ENCODE measurements at places on chromosomes 3 and 15.

DNA sequence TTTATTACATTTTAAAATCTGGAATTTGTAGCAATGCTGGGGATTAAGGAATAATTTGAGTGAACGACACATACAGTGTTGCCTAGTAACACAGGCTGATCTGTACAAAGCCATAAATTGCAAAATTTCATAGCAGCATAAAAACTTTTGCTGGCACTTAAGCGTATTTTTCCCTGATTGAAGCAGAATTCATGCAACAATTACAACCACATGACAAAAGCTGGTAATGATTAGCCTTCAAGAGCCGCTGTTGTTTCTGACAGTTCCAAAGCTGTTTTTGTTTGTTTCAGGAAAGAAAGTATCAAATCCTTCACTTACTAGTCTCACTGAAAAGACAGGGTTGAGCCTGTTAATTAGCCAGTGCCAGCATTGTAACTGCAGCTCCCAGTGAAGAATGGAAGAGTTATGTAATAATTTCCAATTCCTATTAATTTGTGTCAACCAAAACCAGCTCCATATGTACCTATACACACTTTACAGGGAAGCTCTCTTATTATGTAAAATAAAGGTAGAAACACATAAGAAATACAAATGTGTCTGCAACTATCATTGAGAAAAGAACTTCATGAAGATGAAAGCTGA lies 60.7 kb downstream of the AGTR1 start:
- H3K4me1 ChIP-seq = no peaks in the 10 kb centered on the region
- H3K27ac ChIP-seq = no peak overlapping the region
- H3K4me3 ChIP-seq = no peak overlapping the region
- no peaks in the 10 kb centered on the region for H3K27me3 ChIP-seq
- H3K36me3 ChIP-seq = no peaks in the 10 kb centered on the region

- no peaks in the 10 kb centered on the region for H3K36me3 ChIP-seq
- H3K27me3 ChIP-seq = no peaks in the 10 kb centered on the region
- H3K4me3 ChIP-seq = no peak overlapping the region
- H3K27ac ChIP-seq = peak overlapping the region; percentile 86
Observed at GRCh38 chr3:179651687-179652446, 973 bp upstream of the USP13 start.

DNA sequence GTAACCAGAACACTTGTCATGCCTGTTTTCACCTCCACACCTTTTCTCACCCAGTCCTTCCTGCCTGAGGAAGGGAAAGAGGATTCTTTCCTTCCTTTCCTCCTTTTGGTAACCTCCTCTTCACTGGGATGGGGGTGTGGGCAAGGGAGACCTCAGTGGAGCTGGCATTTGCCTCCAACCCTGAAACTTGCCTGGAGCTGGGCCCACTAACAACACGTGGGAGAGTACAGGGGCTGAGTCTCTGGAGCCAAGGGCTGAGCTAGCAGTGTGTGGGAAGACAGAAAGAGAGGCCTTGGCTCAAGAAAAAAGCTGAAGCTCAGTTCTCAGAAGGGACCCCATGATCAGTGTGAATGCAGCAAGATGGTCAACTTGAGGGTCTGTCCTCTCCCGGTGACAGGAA lies 86.6 kb upstream of the SLC6A11 start:
- H3K4me3 ChIP-seq = no peak overlapping the region
- no peaks in the 10 kb centered on the region for H3K4me1 ChIP-seq
- DNase-seq = no peak
- H3K27ac ChIP-seq = no peak overlapping the region
- no peaks in the 10 kb centered on the region for H3K27me3 ChIP-seq

DNA sequence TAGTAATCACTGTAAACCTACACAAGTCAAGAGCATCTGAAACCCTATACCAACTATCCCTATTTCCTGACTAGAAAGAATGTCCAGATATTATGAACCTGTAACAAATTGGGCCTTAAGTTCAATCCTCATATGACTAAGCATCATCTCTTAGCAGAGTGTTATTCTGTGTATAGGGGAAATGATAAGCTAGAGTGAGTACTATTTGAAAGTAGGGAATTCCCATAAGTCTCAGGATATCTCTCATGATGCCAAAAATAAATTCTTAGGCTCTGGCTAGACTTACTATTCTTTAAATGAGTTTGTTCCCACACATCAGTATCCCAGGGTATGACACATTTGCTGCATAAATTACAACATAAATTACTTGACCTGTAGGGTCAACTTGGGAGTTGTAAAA lies 15.3 kb downstream of the MRPL47 start:
- no peaks in the 10 kb centered on the region for H3K27me3 ChIP-seq
- H3K4me1 ChIP-seq = no peaks in the 10 kb centered on the region
- H3K36me3 ChIP-seq = peaks cover 16% of the 10 kb centered on the region
- no peak overlapping the region for H3K27ac ChIP-seq
- no peak overlapping the region for H3K4me3 ChIP-seq

GRCh38 chr3:52939600-52939999 lies 42.3 kb upstream of the STIMATE start:
- H3K36me3 ChIP-seq = no peaks in the 10 kb centered on the region
- H3K27ac ChIP-seq = no peak overlapping the region
- no peak for DNase-seq
- H3K27me3 ChIP-seq = no peaks in the 10 kb centered on the region
- H3K4me3 ChIP-seq = no peak overlapping the region

GRCh38 chr15:40421246-40422157 lies 15.9 kb downstream of the IVD start:
- H3K4me1 ChIP-seq = no peaks in the 10 kb centered on the region
- H3K27ac ChIP-seq = no peak overlapping the region
- H3K27me3 ChIP-seq = no peaks in the 10 kb centered on the region
- H3K36me3 ChIP-seq = no peaks in the 10 kb centered on the region
- H3K4me3 ChIP-seq = no peak overlapping the region

GRCh38 chr3:12194669-12195161 lies 36.0 kb upstream of the TIMP4 start:
- H3K36me3 ChIP-seq = no peaks in the 10 kb centered on the region
- no peak overlapping the region for H3K27ac ChIP-seq
- H3K4me3 ChIP-seq = no peak overlapping the region
- H3K27me3 ChIP-seq = no peaks in the 10 kb centered on the region
- H3K4me1 ChIP-seq = no peaks in the 10 kb centered on the region

- H3K36me3 ChIP-seq = no peaks in the 10 kb centered on the region
- no peaks in the 10 kb centered on the region for H3K27me3 ChIP-seq
- no peak overlapping the region for H3K27ac ChIP-seq
Observed at GRCh38 chr15:78394026-78394425, 44.0 kb upstream of the IREB2 start.

- H3K4me1 ChIP-seq = peaks cover 6% of the 10 kb centered on the region
- no peak overlapping the region for H3K4me3 ChIP-seq
- H3K27ac ChIP-seq = peak overlapping the region; percentile 32
- no peak for DNase-seq
- no peaks in the 10 kb centered on the region for H3K36me3 ChIP-seq
Observed at GRCh38 chr3:67648701-67649100, 5.7 kb downstream of the SUCLG2 start.

- H3K27me3 ChIP-seq = no peaks in the 10 kb centered on the region
- DNase-seq = no peak
- no peaks in the 10 kb centered on the region for H3K36me3 ChIP-seq
- no peak overlapping the region for H3K27ac ChIP-seq
- no peak overlapping the region for H3K4me3 ChIP-seq
Observed at GRCh38 chr3:117606866-117607265, 897.3 kb downstream of the TUSC7 start.

DNA sequence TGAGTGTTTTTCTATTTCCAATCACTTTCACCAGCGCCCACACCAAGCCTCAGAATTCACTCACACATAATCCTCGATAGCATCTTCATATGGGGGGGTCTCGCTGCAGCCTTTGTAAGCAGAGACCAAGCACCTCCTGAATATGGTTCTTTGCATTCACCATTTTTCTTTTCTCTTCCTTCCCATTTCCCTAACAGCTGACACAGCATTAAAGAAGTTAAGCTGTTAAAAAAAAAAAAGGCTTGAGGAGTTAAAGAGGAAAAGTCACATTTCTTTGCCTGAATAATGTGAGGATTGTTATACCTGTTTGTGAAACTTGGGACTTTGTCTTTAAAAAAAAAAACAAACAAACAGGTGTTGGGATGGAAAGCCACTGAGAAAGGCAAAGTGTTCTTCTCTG lies 41.6 kb downstream of the RFTN1 start:
- peaks cover 4% of the 10 kb centered on the region for H3K36me3 ChIP-seq
- DNase-seq = no peak
- H3K27ac ChIP-seq = peak overlapping the region; percentile 50
- peaks cover 9% of the 10 kb centered on the region for H3K4me1 ChIP-seq

GRCh38 chr15:69509131-69509530 lies 56.5 kb downstream of the RPLP1 start:
- no peaks in the 10 kb centered on the region for H3K27me3 ChIP-seq
- H3K27ac ChIP-seq = no peak overlapping the region
- H3K36me3 ChIP-seq = no peaks in the 10 kb centered on the region
- no peaks in the 10 kb centered on the region for H3K4me1 ChIP-seq
- no peak overlapping the region for H3K4me3 ChIP-seq
- no peak for DNase-seq

DNA sequence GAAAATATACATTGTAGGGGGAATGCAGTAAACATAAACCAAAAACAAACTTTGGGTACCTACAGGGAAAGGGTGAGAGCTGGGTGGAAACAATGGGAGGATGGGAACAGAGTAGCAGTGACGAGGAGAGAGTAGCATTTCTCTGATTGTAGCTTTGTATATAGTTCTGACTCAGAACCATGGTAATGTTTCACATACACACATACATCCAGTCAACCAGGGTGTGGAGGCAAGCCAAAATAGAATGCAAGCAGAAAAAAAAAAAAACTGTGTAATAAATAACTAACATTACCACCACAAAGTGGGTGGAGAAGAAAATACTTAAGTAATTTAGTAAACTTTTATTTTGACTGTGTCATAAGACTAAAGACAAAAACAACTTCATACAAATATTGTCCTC lies 27.2 kb downstream of the BCL2A1 start:
- no peaks in the 10 kb centered on the region for H3K36me3 ChIP-seq
- no peaks in the 10 kb centered on the region for H3K27me3 ChIP-seq
- DNase-seq = no peak
- no peaks in the 10 kb centered on the region for H3K4me1 ChIP-seq
- no peak overlapping the region for H3K4me3 ChIP-seq

DNA sequence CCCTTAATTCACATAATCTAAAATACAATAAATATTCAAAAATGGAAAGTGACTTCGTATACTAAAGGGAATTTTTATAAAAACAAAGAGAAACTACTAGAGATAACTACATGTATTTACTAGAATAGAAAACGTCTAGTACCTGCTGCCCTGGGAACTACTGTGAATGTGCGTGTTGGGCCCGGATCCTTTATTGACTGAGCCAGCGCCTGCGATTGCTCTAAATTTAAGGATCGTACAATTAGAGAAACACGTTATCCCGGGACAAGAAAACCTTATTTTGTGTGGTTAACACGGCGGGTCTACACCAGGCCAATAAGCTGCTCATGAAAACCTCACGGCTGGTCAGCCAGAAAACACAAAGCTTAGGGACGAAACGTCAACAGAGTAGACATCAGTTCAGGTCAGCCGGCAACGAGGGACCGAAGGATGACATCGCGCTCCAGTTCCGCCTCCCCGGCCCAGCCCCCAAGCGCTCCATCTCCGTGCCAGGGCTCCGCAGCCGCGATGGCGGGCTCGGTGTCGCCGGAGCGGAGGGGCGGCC lies 555 bp downstream of the TM2D3 start:
- H3K27ac ChIP-seq = peak overlapping the region; percentile 99
- H3K4me1 ChIP-seq = peaks cover 8% of the 10 kb centered on the region
- H3K36me3 ChIP-seq = peaks cover 8% of the 10 kb centered on the region
- DNase-seq = peak; percentile 59
- no peaks in the 10 kb centered on the region for H3K27me3 ChIP-seq

DNA sequence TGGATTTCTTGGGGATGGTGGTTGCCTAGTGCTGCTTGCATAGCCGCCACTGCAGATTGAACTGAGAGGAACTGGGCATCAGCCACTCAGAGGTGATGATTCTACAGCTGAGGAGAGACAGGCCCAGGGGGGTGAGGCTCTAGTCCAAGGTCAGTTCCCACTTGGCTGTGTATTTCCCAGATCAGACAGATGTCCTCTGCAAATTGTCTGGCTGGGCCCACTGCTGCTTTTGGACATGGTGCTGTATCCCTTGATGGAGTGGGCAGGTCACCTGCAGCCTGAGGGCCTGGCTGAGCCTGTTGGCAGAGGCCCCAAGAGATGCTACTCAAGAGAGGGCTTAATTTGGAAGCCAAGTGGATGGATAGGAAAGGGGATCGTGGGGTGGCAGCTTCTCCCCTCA lies 124.5 kb upstream of the CTDSPL start:
- peaks cover 6% of the 10 kb centered on the region for H3K36me3 ChIP-seq
- DNase-seq = no peak
- peaks cover 11% of the 10 kb centered on the region for H3K4me1 ChIP-seq
- no peak overlapping the region for H3K4me3 ChIP-seq
- no peaks in the 10 kb centered on the region for H3K27me3 ChIP-seq

- H3K4me3 ChIP-seq = no peak overlapping the region
- DNase-seq = no peak
- no peaks in the 10 kb centered on the region for H3K27me3 ChIP-seq
- H3K36me3 ChIP-seq = no peaks in the 10 kb centered on the region
- H3K27ac ChIP-seq = no peak overlapping the region
Observed at GRCh38 chr3:149703466-149703865, 45.6 kb upstream of the WWTR1 start.

- DNase-seq = no peak
- no peak overlapping the region for H3K4me3 ChIP-seq
- no peaks in the 10 kb centered on the region for H3K36me3 ChIP-seq
- no peaks in the 10 kb centered on the region for H3K27me3 ChIP-seq
- H3K4me1 ChIP-seq = peaks cover 1% of the 10 kb centered on the region
Observed at GRCh38 chr3:40593351-40593750, 68.6 kb downstream of the ZNF621 start.

DNA sequence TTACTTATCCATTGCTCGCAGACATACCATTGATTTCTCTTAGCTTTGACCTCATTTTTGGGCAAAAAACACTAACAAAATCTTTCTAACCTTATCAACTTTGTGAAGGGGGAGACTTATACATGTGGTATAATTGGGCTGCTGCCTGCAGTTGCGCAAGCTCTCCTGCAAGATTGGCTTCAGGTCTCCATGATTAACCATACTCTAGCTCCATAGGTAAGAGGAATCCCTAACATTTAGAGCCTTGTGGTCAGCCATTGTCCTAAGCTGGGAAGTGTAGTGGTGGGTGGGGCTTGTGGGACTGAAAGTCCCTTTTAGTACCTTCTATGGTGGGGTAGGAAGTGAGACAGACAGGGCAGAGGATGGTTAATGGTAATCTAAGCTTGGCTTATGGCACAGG lies 179.6 kb upstream of the THRB start:
- no peaks in the 10 kb centered on the region for H3K36me3 ChIP-seq
- no peaks in the 10 kb centered on the region for H3K27me3 ChIP-seq
- no peak for DNase-seq
- no peak overlapping the region for H3K27ac ChIP-seq
- peaks cover 5% of the 10 kb centered on the region for H3K4me1 ChIP-seq
- H3K4me3 ChIP-seq = no peak overlapping the region

GRCh38 chr15:75178171-75178937 lies 23.3 kb upstream of the C15orf39 start:
- no peak overlapping the region for H3K4me3 ChIP-seq
- no peaks in the 10 kb centered on the region for H3K36me3 ChIP-seq
- peaks cover 37% of the 10 kb centered on the region for H3K4me1 ChIP-seq
- H3K27ac ChIP-seq = no peak overlapping the region

GRCh38 chr3:23258110-23258509 lies 55.0 kb downstream of the UBE2E2 start:
- H3K27ac ChIP-seq = no peak overlapping the region
- DNase-seq = no peak
- no peak overlapping the region for H3K4me3 ChIP-seq
- H3K36me3 ChIP-seq = no peaks in the 10 kb centered on the region
- no peaks in the 10 kb centered on the region for H3K27me3 ChIP-seq
